Kidney tubule cell (primary cell): ENCODE measurements at places on chromosomes 3 and 15.

GRCh38 chr15:70853318-70853972, 512 bp downstream of the LARP6 start:
- peak; percentile 81 for DNase-seq

- peak; percentile 26 for DNase-seq
Measured at GRCh38 chr15:66389859-66390381, 3.2 kb downstream of the MAP2K1 start.

- DNase-seq = no peak
Measured at GRCh38 chr3:542021-542420, 345.5 kb downstream of the CHL1 start.

- no peak for DNase-seq
Measured at GRCh38 chr3:196397941-196398340, 34.3 kb downstream of the UBXN7 start.

DNA sequence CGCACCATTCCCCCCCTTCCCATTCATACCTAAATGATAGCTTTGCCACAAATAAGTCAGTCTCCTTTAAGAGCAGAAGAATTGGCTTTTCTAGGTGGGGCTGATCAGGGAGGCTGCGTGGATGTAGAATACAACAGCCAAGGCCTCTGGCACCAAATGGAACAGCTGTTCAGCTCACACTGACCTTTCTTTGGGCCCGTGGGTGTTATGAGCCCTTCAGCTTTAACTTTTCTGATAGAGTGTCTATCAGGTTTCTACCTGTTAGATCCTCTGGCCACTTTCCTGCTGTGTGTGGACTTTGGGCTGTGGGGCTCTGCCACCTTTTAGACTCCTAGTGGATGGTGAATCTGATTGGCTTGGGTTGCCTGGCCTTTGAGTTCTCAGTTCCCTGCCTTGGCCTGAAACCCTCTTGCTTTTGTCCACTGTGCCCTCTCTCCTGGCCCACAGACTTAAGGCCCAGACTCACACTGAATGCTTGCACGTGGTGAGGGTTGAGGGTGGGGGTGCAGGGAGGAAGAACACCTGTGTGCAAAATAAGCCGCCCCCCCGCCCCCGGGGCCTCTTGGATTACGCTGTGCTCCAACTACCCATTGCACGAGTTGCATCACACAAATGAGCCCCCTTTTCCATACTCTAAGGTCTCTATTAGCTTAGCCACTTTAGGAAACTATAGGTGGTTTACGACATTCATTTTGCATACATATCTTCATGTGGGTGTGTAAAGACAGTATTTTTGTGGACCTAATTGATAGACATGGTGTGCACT, 1.3 kb upstream of the RFX7 start:
- DNase-seq = no peak

DNA sequence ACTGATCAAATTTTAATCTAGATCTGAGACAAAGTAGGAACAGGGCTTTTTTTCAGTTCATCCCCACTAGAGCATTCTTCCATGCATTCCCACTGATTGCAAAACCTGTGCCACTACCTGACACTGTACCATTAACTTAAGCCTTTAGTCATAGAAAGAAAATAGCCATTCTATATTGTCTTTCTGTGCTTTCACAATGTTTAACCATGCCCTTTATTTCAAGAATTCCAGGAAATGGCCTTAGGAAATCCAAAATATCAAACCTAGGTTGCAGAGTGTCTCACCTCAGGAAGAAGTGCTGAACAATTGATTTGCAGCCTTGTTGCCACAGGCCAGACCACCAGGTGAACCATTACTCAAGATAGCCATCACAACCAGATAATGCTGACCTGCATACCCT, 56.2 kb upstream of the TGFBR2 start:
- DNase-seq = peak; percentile 7

GRCh38 chr3:131505421-131505820, 2.6 kb upstream of the MRPL3 start:
- DNase-seq = no peak

GRCh38 chr3:160162440-160162839, 62.8 kb upstream of the C3orf80 start:
- peak; percentile 15 for DNase-seq

- DNase-seq = no peak
Measured at GRCh38 chr3:15808679-15809310, 11.0 kb upstream of the ANKRD28 start.
